ENCODE measurements at places on chromosomes 5 and 9.

GRCh38 chr5:148996270-148996669, 66.6 kb downstream of the SH3TC2 start:
- DNase-seq, result no peak

DNA sequence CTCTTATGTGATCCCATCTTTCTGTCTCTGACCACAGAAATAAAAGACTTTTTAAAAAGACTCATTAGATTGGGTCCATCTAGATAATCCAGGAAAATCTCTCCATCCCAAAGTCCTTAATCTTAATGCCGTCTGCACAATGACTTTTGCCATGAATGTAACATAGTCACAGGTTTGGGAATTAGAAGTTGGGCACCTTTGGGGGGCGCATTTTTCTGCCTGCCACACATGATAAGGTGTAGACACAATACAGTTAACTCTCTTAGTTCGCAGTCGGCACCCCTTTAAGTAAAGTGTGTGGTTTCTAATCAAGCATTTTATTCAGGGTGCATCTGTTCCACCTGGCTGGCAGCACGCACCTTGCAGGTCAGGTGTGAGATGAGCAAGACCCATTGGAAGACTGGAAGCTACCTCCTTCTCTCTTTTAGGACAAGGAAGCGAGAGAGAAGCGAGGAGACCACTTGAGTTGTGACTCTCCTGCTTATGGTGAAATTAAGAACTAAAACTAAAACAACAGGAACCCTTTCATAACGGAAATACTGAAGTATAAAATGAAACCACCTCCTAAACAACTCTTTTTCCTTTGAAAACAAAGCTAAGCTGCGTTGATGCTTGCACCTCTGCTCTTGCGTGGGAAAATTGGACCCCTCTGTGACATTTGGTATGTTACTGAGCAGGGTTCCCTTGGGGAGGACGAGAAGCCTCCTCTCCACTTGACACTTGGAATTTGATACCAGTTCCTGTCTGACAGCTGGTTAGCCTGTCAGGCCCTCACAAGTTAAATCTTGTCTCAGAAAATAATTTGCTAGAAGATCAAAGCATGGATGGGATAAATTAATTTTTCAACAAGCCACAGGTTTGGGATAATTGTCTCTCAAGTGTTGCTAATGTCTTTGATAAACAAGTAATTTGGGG, 304.6 kb upstream of the DMRT1 start:
- no peak for DNase-seq

GRCh38 chr5:179333796-179334761, 11.2 kb downstream of the ADAMTS2 start:
- DNase-seq, result no peak

DNA sequence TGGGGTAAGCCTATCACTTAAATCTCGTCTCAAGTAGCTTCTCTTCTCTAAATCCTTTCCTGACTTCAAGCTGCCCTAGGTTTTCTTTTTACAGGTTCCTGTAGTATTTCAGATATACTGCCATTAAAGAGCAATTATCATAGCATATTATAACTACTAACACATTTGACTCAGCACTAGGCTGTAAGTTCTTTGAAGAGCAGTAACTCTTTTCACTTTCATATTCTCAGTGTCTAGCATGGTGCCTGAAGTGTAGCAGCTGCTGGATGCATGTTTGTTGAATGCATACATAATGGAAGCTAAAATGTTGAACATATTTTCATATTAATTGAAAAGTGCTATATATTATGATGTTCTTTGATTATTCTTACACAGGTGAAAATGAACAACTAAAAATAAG, 22.5 kb downstream of the CCDC152 start:
- DNase-seq, result no peak

DNA sequence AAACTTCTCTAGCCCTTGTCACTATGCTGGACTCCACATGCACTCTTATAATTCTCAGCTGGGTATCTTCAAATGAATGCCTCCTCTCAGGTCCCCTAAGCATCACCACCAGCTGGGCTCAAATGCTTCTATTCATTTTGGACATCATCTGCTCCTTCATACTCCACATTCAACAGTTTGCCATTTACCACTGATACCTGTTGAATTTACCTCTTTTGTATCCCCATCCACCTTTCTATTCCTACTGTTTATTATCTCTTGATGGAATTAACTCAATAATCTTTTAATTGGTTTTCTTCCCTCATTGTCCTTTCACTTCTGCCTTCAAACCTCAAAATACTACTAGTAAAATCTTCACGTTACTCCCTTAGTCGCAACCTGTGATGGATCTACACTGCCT, 14.5 kb downstream of the RANBP6 start:
- no peak for DNase-seq

Measured in stimulated activated CD8-positive, alpha-beta memory T cell treated with anti-CD3 and anti-CD28 coated beads, Interleukin-7, amount 100 ng/mL, for 1 hour (primary cell).